EL (cell line): ENCODE measurements at places on chromosomes 5 and 9.

DNA sequence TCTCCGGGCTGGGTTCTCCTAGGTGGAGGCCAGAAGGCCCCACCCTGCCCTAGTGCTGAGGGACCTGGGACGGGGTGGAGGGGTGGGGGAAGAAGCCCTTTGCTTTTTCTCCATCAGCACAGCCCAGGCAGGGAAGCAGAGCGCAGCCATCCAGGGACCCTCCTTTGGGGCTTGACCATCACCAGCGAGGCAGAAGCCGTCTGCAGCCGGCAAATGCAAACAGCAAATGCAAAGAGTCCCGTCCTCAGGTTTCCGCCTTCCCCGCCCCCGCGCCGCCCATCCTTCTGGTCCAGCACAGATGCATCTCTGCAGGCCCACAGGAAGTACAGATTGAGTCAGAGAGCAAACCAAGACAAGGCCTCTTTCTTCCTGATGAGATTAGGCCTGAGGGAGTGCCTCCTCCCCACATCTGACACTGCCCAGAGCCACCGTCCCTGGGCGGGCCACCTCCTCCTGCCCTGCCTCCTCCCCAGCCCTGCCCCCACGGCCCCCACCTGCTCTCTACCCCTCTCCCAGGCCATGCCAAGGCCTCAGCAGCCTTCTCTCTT lies 23.4 kb downstream of the CORO2A start:
- DNase-seq, result peak; percentile 57

GRCh38 chr5:108345541-108346171 lies 36.2 kb downstream of the FBXL17 start:
- DNase-seq, result peak; percentile 48

DNA sequence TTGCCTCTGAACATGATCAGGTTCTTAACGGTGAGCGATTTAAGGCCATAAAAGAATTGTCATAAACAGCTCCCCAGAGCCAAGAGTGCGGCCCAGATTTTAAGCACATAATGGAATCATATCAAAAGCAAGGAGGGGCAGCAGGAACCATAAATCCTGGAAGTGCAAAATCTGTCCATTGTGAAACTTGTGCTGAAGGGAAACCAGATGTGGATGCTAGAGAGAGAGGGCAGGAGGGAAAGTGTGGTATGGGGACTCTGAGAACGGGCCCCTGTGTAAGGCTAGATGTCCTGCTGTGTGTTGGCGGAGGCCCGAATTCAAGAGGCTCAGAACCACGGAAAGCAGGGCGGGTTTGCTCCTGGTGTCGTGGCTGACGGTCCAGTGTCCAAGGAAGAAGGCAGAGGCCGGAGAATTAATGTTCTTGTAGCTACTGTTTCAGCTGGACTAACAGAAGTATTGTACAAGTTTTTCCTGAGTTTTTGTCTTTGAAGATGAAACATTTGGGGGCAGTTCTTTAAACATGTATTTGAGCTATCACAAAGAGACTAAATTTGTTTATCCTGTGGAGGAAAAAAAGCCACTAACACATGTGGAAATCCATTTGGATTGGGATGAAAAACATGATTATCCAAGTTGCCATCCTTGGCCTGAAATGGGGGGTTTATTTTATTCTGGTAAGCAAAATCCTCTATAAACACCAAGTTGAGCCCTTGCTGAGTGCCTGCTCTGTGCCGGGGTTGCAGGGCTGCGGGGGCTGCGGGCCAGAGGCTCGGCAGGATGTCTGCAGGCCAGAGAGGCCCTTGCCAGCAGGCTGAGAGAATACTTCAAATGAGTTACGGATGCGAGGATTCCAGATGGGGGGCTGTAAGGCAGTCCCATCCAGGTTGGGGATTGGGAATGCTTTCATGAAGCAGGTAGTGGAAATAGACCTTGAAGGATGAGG lies 9.2 kb upstream of the CXCL14 start:
- DNase-seq, result no peak

GRCh38 chr9:79657891-79658290 lies 86.1 kb downstream of the TLE4 start:
- no peak for DNase-seq

- no peak for DNase-seq
Measured at GRCh38 chr5:155689406-155689805, 637.6 kb upstream of the SGCD start.

DNA sequence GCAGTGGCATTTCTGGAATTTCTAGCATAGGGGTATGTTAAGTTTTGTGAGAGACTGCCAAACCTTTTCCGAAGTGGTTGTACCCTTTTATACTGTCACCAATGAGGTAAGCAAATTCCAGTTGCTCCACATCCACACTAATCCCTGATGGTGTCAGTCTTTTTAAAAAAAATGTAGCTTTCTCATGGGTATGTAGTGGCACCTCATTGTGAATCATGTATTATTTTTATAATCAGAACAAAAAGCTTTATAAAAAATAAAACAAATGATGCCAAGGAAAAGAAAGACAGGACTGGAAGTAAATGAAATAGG lies 93.4 kb upstream of the CLINT1 start:
- no peak for DNase-seq

DNA sequence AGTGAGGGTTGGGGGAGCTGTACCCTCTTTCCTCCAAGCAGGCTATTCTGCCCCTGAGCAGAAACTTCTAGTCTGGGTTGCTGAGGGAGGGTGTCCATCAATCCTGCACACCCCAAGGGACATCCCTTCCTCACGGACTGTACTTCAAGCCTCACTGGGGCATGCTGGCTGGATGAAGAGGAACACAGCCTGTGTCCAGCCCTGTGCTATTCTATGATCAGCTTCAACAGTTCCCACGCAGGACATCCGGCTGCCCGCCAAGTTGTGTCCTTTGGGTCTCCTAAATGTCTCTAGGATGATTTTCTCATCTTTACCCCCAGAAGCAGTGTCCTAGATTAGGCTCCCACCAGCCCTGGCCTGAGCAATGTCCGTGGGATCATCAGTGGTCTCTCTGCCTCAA lies 68.1 kb downstream of the CRB2 start:
- DNase-seq, result no peak

GRCh38 chr5:7886849-7887475 lies 18.0 kb downstream of the MTRR start:
- DNase-seq, result peak; percentile 60

- no peak for DNase-seq
Measured at GRCh38 chr9:108759835-108760234, 96.0 kb downstream of the ACTL7B start.

- DNase-seq, result peak; percentile 79
Measured at GRCh38 chr9:76687861-76688391, 76.3 kb upstream of the PCA3 start.

- no peak for DNase-seq
Measured at GRCh38 chr5:72857396-72857795, 40.9 kb downstream of the TNPO1 start.
